ENCODE measurements at places on chromosomes 2 and 18.

GRCh38 chr18:21167641-21168377 is 56.2 kb upstream of the ROCK1 start:
- no peak for DNase-seq

- peak; percentile 64 for DNase-seq
These were observed 158.0 kb upstream of the KLHL14 start for GRCh38 chr18:32930695-32931301.

DNA sequence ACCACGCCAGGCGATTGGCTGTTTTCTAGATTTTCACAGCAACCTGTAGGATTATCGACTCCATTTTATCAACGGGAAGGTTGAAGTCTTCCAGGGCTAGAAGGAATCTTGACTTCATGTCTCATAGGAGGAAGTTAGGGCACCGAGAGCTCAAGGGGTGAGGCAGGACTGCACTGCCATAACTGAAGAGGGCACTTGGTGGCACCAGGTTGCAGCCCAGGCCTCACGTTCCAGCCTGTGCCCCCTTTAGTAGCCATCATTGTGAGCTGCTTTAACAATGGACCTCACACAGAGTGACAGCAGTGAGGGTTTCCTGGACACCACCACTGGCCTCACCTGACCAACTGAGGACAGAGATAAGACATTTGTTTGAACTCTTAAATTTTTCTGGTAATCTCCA is 22.9 kb upstream of the RPL37A start:
- DNase-seq, result no peak

GRCh38 chr2:134124047-134124753 is 129.7 kb upstream of the MGAT5 start:
- DNase-seq, result peak; percentile 35

DNA sequence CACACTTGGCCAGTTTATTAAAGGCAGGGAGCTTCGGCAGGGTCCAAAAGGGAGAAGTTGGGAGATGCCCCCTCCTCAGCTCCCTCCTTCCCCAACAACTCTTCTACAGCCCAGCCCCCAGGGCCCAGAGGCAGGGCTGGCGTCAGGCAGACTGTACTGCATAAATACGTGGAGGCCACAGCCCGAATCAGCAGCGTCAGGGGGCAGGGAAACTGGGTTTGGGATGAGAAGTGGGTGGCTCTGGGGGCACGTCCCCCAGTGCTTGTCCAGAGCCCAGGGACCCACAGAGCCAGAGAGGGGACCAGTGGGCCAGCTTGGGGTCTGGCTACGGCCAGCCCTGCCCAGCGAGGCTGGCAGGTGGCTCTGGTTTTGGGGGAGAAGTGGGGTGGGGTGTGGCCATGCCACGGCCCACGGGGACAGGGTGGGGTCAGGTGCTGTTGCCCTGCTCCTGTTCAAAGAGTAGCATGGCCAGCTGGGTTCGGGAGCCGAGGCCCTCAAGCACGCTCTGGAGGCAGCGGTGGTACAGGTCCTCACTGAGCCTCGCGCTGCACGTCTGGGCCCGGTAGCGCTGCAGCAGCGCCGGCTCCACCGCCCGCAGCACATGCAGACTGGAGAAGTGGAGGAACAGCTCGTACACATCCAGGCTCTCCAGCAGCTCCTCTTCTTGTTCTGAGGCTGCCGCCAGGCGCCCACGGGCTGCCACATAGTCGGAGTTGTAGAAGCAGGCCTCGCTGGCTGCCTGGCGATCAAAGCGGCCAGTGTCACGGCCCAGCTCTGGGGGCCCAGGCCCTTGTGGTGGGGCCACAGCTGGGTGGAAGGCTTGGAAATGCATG is 4.4 kb downstream of the CHPF start:
- no peak for DNase-seq

GRCh38 chr2:84442888-84443287 is 16.2 kb downstream of the SUCLG1 start:
- no peak for DNase-seq

DNA sequence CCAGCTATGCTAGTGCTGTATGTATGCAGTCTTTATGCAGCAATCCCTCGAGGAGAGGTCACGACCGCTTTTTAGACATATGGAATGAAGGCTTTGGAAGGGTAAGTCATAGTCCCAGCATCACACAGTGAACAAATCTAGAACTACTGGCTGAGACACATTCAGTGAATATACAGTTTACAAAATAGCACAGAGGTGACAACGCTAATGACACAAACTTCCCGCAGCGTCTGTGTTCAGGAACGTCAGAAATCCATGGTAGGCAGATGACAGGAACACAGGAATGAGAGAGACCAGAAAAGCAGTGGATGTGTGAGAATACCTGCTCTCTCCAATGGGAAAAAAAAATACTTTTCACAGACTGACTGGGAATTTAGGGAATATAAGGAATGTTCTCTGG is 29.6 kb downstream of the CABYR start:
- no peak for DNase-seq

DNA sequence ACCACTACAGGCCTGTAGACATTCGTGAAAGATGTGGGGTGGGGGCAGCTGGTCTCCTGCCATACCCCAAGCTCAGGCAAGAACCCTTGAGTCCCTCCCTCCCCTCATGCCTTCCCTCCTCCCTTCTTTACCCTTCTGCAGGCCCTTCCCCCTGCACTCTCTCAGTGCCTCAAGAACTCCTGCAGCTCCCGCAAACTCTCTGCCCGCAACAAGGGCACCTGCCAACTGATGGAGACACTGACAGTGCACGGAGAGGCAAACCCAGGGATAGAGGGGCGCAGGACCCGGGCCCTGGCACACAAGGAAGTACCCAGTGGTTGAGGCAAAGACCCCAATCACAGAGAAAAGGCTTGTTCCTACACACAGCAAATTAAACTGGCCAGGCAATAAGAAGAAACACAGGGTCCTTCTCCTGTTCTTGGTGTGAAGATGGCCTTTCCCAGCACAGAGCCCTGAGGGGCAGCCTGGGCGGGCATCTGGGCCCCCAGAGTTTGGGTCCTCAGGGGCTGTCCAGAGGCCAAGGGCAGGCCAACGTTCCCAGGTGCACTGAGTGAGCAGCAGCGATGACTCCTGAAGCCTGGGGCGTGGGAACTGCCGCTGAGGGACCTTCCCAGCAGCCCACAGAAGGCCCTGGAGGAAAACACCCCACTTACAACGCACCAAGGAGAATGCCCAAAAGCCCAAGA is 1.6 kb downstream of the TEKT4 start:
- DNase-seq, result no peak

DNA sequence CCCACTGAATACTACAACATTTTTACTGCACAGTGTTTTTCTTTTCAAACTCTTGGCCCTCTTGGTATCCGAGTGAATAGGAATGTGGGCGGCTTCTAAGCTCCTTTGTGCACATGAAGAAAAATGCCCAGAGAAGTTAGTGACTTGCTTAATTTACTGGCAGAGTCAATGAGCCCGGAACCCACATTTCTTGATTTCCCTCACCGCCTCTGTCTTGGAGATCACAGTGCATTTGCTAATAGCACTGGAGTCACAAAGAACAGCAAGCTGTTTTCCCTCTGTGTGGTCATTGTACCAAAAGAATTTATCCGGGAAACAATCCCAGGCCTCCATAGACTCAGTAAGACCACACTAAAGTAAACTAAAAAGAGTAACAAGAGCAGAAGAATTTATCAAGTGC is 18.9 kb downstream of the STON1 start:
- no peak for DNase-seq

GRCh38 chr18:52277785-52278184 is 62.2 kb upstream of the DCC start:
- no peak for DNase-seq

DNA sequence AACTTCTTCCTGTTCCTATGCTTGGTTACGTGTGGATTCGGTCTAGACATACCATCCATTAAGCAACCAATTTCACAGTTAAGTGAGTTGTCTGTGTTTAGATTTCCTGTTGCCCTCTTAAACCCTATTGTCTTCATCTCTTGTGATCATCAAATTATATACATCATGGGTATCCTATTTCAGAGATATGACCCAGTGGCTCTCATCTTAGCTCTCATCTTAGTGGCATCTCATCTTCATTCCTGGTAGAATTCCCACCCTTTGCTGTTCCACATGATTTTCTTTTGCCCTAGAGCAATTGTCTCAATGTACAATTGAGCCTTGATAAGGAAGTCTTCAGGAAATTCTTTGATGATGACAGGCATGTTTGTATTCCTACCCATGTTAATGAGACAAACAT is 29.4 kb upstream of the FN1 start:
- no peak for DNase-seq

DNA sequence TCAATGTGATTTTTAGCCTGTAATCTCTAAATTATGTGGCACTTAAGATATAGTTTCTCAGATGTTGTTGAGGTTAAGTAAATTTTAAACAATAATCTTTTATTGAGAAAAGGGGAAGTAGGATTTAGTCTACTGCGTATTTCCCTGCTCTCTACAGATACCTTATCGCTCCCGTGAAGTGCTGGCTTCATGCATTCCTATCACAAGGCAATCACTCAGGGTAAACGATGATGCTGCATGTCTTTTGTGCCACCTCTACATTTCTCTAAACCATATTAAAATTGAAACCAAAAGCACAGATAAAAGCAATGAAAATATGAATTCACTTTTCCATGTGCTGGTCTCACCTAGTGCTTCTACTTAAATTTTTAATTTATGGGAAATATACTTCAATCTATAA is 14.4 kb upstream of the RPE start:
- peak; percentile 81 for DNase-seq

DNA sequence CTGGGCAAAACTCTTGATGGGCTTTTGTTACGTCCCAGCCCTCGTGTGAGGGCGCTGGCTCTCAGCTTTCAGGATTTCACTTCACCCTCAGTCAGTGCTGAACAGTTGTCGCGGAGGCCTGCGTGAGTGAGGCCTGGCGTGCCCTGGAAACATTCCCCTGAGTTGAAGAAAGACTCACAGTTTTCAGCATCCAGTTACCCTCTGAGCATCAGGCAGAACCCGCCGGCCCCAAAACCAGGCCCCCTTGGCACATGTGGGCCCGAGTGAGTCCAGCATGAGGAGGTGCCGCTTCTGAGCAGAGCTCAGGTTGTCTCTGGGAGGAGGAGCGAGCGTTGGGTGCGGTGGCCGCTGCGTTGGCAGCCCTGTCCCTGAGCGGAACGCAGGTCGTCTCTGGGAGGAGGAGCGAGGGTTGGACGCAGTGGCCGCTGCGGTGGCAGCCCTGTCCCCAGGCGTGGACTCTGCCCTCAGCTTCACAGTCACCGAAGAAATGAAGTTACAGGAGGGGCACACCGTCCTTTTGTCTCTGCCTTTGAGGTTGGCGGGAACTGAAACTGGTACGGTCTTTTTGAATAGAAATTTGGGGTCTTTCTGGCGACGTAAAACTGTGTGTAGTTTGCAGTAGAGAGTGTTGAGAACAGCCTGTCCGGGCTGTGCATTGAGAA is at the start of gene NEU4:
NEU4 (plus strand) TSS at position 473 of the 662 bp plus-strand sequence. CDS start 5,292 bp downstream, outside the sequence.
- no peak for DNase-seq

- DNase-seq, result no peak
These were observed 75.1 kb downstream of the SH3BP4 start for GRCh38 chr2:235026649-235027557.

Measured in hematopoietic multipotent progenitor cell treated with erythropoietin and hydrocortisone succinate and interleukin-3 and kit ligand, for 6 days (in vitro differentiated cells).